Heart left ventricle (tissue), 16 donors: ENCODE measurements at places on chromosomes 2 and 18. TPM values are rescaled to one million over a fixed set of nuclear protein-coding genes. Genes with fewer than 3 reads are reported as not detected.

- DNase-seq, result peak; percentile 3
- no peak overlapping the region for H3K27ac ChIP-seq
- H3K36me3 ChIP-seq, result no peaks in the 10 kb centered on the region
Measured at GRCh38 chr2:235083822-235084221, 132.0 kb downstream of the SH3BP4 start.

- no peaks in the 10 kb centered on the region for H3K36me3 ChIP-seq
- peak overlapping the region; percentile 86 for H3K27ac ChIP-seq
- DNase-seq, result no peak
- H3K4me1 ChIP-seq, result peaks cover 24% of the 10 kb centered on the region
- H3K27me3 ChIP-seq, result no peaks in the 10 kb centered on the region
- H3K4me3 ChIP-seq, result peak overlapping the region; percentile 76
Measured at GRCh38 chr2:15560140-15560987, 770 bp downstream of the NBAS start.

DNA sequence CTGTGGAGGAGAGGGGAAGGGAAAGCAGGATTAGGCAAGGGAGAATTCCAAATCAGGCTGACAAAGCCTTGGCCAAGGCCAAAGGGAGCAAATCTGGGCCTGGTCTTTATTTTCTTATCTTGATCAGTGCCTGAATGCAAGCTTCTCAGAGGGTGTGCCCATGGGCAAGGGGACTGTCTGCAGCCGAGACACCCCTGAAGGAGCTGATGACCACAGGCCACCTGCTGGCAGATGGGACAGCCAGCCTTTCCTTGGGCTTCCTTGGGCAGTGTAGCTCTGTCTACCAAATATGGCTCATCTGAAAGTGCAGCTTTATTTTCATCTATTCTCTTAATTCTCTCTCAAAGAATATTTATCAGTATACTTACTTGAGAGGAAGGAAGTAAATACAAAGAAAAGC is 117.0 kb downstream of the PKP4 start:
- DNase-seq, result no peak
- no peak overlapping the region for H3K27ac ChIP-seq
- no peaks in the 10 kb centered on the region for H3K36me3 ChIP-seq
- no peak overlapping the region for H3K4me3 ChIP-seq
- H3K4me1 ChIP-seq, result peaks cover 8% of the 10 kb centered on the region
- H3K27me3 ChIP-seq, result no peaks in the 10 kb centered on the region

DNA sequence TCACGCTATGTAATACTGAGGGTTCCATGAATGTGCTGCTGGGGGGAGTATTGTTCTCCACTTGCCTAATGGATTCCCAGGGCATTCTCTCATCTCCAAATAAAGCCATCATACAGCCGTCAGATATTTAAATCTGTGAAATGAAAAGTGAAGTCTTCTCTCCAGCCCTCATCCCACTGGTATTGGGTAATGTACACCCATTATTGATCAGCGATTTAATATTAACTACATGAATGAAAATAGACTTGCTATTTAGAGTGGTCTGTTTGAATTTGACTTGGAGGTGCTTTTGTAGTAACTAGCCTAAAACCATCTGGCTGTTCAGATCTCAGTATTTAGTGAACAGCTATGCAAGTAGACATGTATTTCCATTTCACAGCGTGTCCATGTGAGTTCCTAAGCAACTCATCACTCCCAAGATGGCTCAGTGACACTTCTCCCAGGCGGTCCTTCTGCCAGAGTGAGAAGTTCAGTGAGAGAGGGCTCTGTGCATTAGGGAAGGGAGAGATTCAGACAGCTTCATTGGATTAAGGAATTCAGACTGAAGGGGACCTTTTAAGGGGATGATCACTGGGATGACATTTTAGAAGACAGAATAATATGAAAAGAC is 140.7 kb downstream of the WDSUB1 start:
- no peak for DNase-seq
- H3K27ac ChIP-seq, result no peak overlapping the region
- H3K27me3 ChIP-seq, result no peaks in the 10 kb centered on the region
- no peak overlapping the region for H3K4me3 ChIP-seq

GRCh38 chr2:67237288-67237687 is 159.8 kb upstream of the ETAA1 start:
- no peak overlapping the region for H3K27ac ChIP-seq
- no peak for DNase-seq

DNA sequence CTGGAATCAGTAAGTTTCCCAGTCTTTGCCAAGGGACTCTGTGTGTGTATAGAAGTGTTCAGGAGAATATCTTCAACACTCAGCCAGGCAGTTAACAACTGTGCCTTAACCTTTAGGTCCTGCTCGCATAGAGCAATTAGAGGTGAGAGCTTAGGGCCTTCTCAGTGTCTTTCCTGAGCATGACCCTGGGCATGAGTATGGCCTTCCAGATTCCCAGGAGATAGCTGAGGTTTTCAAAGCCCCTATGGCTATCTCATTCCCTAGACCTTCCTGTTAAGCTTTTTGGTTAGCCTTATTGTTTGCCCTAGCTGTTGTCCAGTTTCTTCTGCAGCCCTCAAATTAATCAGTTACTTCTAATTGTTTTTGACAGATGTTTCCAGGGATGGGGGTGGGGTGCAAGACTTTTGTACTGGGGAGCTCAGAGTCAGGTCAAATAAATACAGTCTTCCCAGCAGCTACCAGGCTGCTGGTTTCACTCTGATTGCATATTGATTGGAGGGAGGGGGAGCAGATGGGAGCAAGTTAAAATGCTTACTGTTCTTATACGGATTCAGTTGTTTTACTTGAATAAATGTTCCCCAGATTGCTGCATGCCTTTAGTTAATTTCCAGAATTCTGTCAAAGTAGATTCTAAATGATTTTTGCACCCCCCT is 23.1 kb downstream of the PDK1 start:
- no peaks in the 10 kb centered on the region for H3K4me1 ChIP-seq
- DNase-seq, result no peak
- peaks cover 3% of the 10 kb centered on the region for H3K36me3 ChIP-seq
- no peak overlapping the region for H3K27ac ChIP-seq

DNA sequence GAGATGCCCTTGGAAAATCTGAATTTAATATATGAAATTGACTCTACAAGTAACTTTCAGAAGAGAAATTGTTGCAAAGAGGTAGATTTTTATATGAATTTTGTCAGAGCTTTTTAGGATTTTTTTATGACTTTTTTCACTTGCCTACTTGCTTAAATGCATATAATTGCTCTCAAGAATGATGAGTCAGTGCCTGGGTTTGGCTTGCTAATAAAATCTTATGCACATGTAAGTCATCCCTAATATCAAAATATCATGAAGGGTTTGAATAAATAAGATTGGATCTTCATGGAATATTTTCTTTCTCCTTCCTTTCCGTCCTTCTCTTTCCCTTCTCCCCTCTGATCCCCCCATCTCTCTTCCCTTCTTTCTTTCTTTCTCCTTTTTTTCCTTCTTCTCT is 354.1 kb downstream of the TXNL1 start:
- no peak overlapping the region for H3K27ac ChIP-seq
- DNase-seq, result no peak
- H3K36me3 ChIP-seq, result no peaks in the 10 kb centered on the region
- no peak overlapping the region for H3K4me3 ChIP-seq
- H3K4me1 ChIP-seq, result no peaks in the 10 kb centered on the region
- H3K27me3 ChIP-seq, result no peaks in the 10 kb centered on the region

- DNase-seq, result no peak
- no peak overlapping the region for H3K4me3 ChIP-seq
- no peaks in the 10 kb centered on the region for H3K27me3 ChIP-seq
- H3K36me3 ChIP-seq, result no peaks in the 10 kb centered on the region
Measured at GRCh38 chr2:44579837-44580230, 218.1 kb downstream of the CAMKMT start.

DNA sequence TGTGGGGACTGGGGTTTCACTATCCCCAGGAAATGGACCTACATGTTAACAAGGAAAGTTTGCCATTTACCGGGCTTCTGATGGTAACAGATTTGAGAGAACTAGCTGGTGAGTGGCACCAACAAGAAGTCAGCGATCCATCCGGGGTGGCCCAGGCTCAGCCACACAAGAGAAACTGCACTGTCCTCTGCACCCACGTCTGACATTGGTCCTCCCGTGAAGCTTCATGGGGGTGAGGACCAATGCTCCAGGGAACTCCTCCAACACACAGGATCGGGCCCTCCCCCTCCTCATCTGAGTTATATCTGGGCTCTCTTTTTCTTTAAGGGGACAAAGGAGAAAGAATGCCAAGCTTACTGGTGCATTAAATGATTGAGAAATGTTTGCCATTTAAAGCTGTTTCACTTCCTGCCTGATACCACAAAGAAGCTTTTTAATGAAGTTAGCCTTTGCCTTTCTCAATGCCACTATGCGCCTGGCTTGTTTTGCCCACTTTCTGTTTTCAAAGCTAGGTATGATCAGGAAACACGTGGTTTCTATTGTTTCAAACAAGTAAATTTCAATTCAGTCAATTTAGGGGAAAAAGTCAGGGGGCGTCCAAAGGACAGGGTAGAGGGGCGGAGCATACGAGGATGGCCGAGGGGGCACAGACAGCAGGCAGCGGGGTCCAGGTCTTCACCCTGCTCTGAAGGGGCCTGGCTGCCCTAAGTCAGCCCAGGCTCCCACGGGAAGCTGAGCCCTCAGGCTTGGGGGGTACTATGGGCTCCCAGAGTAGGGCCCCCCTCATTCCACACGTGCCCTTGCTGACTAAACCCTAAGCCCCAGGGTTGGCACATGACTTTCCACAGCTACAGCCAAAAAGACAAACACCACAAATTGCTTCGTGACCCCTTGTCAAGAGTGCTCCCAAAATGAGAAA is 204.0 kb upstream of the ID2 start:
- no peak overlapping the region for H3K27ac ChIP-seq
- no peak overlapping the region for H3K4me3 ChIP-seq
- no peaks in the 10 kb centered on the region for H3K27me3 ChIP-seq
- H3K4me1 ChIP-seq, result peaks cover 45% of the 10 kb centered on the region
- H3K36me3 ChIP-seq, result no peaks in the 10 kb centered on the region

GRCh38 chr2:206201075-206201848 is 41.6 kb downstream of the EEF1B2 start:
- H3K27me3 ChIP-seq, result no peaks in the 10 kb centered on the region
- DNase-seq, result no peak
- H3K27ac ChIP-seq, result no peak overlapping the region
- no peaks in the 10 kb centered on the region for H3K4me1 ChIP-seq
- H3K4me3 ChIP-seq, result no peak overlapping the region

DNA sequence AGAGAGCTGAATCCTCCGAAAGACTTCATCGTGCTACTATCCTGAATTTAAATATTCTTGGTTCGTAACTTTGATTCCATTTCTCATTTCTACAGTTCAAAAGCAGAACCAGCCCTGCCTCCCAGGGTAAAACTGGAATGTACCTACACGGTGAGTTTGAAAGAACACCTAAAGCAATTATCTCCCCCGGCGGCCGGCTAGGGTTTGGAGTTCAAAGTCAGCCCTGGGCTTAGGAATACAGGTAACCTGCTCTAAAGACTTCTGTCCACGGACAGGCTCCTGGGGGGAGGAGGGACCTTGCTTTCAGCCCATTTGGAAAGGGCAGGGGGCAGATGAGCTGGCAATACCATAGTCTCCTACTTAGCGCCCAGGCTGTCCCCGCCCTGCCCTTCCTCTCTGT is 32.3 kb downstream of the CYP27C1 start:
- no peaks in the 10 kb centered on the region for H3K36me3 ChIP-seq
- H3K4me3 ChIP-seq, result no peak overlapping the region
- H3K27me3 ChIP-seq, result no peaks in the 10 kb centered on the region

GRCh38 chr2:200809506-200810251 is 2.0 kb upstream of the BZW1 start:
- no peaks in the 10 kb centered on the region for H3K27me3 ChIP-seq
- H3K36me3 ChIP-seq, result peaks cover 16% of the 10 kb centered on the region
- no peak overlapping the region for H3K4me3 ChIP-seq
- DNase-seq, result no peak
- peak overlapping the region; percentile 99 for H3K27ac ChIP-seq
- peaks cover 33% of the 10 kb centered on the region for H3K4me1 ChIP-seq

DNA sequence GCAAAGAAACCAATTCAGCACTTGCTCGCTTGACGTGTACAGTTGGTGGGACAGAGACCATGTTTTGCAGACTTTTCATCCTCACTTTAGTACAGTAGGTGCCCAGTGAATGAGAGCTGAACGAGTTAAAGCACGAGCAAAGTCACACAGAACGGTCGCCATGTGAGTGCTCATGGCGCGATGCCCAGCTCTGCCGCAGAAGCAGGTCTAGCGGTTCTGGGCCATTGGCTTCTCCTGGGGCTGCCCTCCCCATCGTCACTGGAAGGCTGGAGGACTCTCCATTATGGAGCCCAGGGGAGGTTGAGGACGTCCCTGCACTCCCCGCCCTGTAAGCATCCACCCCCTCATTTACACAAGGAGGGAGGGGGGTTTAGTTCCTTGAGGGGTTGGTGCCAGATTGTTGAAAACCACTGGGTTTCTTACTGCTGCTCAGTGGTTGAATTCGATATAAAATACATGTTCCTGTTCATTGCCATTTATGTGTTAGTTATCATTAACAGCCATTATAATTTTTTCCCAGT is 24.9 kb downstream of the PTGR3 start:
- H3K27ac ChIP-seq, result no peak overlapping the region
- no peak for DNase-seq
- H3K27me3 ChIP-seq, result no peaks in the 10 kb centered on the region
- H3K36me3 ChIP-seq, result no peaks in the 10 kb centered on the region
- H3K4me3 ChIP-seq, result no peak overlapping the region

DNA sequence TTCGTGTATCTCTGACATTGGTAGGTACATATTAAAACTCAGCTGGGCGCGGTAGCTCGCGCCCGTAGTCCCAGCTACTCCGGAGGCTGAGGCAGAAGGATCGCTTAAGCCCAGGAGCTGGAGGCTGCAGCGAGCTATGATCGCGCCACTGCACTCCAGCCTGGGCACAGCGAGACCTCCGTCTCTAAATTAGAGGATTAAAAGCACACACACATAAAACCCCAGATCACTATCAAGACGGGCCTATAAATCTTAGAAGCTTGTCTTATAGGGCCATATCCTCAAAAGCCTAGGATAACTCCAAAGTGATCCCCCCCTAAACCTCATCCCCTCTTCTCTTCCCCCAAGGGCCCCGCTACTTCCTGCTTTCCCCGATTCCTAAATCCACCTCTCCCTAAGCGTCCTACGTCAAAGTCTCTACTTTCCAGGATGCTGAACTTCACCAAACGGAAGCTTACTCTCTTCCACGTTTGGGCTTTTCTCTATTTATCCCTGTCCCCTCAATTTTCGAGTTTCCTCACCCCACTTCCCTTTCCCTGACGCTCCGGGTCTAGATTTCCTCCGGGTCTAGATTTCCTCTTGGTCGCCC is 707 bp downstream of the KRCC1 start:
- H3K27me3 ChIP-seq, result no peaks in the 10 kb centered on the region
- H3K4me3 ChIP-seq, result peak overlapping the region; percentile 57
- H3K4me1 ChIP-seq, result peaks cover 35% of the 10 kb centered on the region
- no peak for DNase-seq
- H3K36me3 ChIP-seq, result no peaks in the 10 kb centered on the region

Gene RSAD2
- 4.3 TPM for total RNA-seq

Gene FEV
- not detected for total RNA-seq

Gene ERFE
- total RNA-seq, result 0.56 TPM

Gene ARHGEF4
- total RNA-seq, result 4.0 TPM

Gene CFAP65
- 0.04 TPM for total RNA-seq

Gene AMER3
- not detected for total RNA-seq

Gene CAPN10
- total RNA-seq, result 35.6 TPM

Gene MYO3B
- not detected for total RNA-seq

Gene TANC1
- total RNA-seq, result 44.1 TPM
